ENCODE measurements at places on chromosomes 1 and 21.

DNA sequence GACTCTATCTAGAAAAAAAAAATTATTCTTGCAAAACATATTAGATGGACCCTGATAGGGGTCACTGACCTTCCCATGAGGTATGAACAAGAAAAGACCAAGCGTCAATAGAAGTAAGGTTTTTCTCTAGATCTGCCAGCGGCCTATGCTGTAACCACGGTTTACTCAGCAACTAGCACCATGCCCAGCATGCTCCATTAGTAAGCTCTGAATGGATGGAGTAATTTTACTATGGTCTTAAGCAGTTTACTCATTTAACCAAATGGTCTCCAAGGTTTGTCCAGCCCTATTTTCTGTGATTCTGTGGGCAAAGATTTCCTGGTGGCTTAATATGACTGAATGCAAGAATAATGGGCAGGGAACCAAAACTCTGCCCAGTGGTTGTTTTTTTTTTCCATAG is 113.9 kb downstream of the ADSS2 start:
- DNase-seq, result no peak

DNA sequence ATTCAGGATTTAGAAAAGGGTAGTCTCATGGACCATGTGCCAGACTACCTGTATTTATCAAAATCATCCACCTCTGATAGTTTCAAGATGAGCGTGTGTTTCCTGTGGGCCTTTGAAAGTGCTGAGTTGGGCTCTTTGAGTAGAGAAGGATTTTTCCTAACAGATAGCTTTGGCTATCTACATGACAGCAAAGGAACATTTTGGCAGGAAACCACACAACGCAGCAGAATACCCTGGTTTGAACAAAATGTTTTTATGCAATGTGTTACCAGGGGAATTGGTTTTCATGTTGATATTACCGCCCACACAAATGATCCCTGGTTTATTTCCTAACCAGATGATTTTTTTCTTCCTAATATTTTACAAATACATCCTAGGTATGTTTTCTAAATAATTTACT is 431.4 kb downstream of the NEGR1 start:
- DNase-seq, result peak; percentile 59

- no peak for DNase-seq
Measured at GRCh38 chr1:76543495-76543894, 323.8 kb upstream of the ST6GALNAC5 start.

DNA sequence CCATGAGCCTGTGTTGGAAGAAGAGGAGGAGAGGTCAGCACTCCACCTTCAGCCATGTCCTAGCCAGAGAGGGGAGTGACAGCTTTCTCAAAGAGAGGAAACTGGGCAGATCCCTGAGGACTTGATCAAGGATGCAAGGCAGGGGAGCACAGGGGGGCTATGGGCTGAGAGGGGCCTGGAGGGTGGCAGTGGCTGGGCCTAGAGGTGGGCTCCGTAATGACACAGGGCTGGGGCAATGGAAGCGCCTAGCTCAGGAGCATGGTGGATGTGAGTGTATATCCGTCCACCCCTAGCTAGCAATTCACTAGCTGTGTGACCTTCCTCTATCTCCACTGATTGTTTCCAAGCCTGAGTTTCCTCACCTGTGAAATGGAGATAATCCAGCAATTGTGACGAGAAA is 32.6 kb downstream of the NEK2 start:
- no peak for DNase-seq

DNA sequence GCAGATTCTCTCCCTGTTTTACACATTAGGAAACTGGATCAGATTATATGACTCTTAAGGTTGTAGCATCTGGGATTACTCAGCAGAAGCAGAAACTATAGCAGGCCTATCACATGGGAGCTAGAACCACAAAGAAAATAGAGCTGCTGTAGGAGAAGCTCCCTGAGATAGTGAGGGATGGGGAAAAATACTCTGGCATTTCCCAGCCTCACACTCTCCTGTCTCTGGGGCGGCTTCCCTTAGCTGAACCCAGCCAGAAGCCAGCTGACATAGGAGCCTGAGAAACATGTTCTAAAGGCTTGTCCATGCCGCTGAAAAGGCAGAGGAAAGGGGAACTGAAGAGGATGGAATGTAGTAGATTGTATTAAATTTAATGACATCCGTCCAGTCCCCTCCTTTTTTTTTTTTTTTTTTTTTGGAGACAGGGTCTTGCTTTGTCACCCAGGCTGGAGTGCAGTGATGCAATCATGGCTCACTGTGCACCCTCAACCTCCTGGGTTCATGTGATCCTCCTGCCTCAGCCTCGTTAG is 76.8 kb upstream of the DNAJC6 start:
- DNase-seq, result peak; percentile 75

DNA sequence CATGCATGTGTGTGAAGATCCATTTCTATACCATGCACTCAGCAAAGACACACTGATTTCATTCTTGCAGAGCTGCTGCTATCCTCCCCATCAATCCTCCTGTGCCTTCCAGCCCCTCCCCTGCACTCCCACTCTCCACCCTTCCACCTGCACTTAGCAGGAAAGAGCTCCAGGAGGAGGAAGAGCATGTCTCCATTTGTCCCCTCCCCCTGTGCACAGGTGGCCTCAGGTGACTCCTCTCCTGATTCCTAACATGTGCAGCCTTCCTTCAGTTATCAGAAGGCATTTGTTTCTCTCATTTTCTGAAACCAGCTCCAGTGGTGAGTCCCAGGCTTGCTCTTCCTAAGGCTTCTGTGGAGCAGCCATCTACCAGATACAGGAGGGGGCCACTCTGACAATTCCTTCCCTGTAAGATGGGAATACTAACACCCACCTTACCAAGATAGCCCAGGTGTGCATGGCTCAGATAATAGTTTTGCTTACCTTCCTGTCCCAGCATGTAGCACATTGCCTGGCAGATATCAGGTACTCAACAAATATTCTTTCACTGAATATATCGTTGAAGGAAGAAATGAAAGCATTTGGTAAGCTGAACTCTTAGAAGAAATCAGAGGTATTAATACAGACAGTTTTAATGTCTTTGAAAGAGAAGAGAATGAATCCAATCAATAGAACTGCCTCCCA is 21.9 kb upstream of the FAM3B start:
- no peak for DNase-seq

DNA sequence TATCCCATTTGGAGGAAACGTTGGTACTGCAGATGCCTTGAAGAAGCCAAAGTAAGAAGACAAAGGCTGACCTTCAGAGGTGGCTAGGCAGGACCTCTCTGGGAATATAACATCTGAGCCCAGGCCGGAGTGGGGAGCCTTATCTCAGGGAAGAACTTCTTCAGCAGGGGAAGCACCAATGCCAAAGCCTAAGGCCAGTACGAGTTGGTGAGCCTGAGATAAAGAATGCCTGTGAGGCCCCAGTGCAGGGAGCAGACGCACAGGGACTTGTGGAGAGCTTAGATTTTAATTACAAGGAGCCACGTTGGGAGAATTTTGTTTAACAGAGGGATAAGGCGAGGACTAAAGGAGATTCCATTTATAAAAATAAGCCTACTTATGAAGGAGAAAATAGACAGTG is 468.8 kb upstream of the RUNX1 start:
- no peak for DNase-seq

GRCh38 chr1:48627486-48627885 is 149.2 kb downstream of the BEND5 start:
- DNase-seq, result no peak

- DNase-seq, result no peak
Measured at GRCh38 chr1:171345536-171345935, 31.6 kb downstream of the FMO4 start.

DNA sequence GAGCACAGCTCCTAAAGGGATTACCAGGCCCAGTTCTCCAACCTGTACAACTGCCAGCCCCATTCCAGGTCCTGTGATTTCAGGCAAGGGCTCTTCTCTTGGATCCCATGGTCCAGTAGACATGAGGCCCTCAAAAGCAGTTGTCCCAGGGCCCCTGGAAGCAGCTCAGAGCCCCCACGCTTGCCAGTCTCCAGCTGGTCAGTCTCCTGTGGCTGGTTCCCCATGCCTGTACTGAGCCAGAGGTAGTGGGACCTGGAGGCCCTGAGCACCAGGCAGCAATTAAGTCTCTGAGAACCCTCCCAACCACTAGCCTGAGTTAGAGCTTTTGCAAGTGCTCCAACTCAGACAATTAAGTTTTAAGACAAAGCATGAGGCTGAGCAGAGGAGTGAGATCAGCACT is 36.9 kb downstream of the CDC42BPA start:
- DNase-seq, result no peak

DNA sequence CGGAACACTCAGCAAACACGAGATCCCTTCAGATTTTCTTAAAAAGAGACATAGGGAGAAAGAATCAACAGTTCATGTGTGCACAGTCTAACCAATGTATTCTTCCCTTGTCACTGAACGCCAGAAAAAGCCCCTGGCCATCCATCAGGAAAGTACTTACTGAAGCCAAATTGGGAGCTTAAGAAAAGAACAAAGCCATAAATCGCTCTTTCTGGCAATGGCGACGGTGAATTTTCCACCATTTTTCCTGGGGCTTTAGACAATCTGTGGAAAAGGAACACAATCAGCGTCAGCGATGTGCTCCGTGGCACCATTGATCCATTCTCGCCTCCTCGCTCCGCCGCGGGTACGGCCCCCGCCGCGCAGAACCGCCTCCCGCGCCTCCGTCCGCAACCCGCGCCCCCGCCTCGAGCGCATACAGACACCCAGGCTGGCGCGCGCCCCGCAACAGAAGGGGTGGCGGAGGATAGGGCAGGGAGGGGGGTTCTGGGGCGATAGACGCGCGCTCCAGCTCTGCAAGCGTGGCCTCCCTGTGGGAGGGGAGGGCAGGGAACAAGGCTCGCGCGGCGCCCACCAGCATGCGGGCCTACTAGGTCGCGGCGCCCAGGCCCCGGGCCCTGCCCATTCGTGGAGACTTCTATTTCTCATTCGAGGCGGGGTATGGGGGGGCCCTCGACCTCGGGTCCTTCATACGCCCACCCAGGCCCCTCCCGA is 440 bp downstream of the PIGP start:
- DNase-seq, result no peak

DNA sequence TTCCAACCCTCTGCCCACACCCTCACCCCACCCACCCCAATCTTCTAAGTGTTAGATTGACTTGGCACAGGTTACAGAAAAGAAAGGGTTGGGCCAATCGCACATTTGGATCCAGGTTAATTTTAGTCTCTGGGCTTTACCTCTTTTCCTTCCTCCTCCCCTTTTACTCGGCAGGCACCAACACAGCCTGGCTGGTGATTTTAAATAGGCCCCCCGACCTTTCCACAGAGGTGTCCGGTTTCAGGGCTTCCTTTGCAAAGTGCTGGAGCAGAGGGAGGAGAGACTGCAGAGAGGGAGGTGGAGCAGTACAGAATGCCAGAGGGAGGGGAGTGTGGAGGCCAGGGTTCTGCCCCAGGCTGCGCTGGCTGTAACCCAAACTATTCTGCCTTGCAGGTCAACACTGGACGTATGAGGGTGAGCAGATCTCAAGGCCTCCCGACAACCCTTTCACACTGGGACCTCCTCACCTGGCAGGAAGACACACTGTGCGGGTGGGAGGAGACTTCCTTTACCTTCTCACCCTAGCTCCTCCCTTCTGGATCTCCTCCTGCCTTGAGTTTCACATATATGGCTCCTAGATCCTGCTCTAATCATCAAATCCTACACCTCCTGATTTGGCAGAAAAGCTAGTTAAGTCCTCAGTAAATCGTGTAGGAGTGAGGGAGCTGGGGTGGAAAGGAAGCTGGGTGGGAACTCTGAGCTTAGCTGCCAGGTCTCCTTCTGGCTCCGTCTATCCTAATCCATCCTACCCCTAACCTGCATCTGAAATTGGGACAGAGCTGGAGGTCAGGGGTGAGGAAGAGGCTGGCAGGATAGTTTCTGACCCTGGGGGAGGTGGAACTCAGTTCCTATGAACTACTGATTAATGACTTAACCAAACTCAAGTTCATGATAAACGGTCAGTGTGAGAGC is 2.4 kb downstream of the CA14 start:
- DNase-seq, result no peak

DNA sequence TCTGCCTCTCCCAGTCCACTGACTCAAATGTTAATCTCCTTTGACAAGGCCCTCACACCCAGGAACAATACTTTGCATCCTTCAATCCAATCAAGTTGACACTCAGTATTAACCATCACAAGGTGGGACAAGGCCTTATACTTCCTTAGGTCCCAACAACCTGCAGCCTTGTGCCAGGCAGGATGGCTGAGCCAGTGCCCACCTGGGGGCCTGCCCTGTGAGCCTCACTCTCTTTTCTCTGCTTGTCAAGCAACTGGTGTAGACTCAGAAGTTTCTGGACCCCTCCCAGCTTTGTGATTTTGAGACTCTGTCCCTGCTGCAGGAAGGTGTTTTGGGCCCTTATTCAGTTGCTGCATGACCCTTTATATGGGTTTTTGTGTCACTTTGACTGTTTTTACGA is 310.0 kb upstream of the C1orf174 start:
- DNase-seq, result no peak

DNA sequence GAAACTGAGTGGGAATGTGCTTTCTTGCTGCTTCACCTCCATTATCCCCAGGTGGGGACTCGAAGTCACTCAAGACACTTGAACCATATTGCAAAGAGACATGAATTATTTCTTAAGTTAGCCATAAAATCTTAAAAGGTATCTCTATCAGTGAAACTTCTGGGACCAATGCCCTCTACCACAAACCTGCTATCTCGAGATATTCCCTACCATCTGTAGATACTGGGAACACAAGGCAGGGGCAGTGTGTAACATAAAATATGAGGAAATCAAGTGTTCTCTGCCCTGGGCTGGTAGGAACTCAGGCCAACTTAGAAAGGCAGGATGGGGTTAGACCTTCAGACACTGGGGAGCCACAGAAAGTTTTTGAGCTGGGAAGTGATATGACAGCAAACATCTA is 1.3 kb upstream of the CD58 start:
- DNase-seq, result peak; percentile 42

- no peak for DNase-seq
Measured at GRCh38 chr1:78102916-78103315, 57.1 kb downstream of the GIPC2 start.

DNA sequence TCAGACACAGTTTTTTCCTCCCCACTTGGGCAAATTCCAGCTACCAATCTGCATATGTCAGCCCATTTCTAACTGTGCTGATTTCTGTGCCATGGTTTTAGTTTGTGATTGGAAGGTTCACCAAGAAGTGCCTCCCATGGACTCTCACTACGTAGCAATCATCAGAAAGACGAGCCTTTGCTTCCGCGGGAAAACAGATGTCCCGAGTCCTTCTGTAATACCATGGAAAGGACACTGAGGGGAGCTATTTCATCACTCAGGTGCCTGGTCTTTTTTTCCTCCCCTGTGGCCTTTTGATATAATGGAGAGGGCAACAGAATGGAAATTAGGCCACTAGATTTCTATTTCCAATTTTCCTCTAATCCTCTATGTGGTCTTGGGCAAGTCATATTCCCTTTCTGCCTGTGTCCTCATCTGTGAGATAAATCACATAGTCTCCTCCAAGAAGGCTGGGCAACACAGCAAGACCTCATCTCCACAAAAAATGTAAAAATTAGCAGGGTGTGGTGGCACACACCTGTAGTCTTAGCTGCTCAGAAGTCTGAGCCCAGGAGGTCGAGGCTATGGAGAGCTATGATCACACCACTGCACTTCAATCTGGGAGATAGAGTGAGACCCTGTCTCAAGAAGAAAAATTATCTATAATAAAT is 24.8 kb downstream of the LEMD1 start:
- DNase-seq, result peak; percentile 73

- no peak for DNase-seq
Measured at GRCh38 chr1:71656902-71657301, 576.1 kb upstream of the ZRANB2 start.

Measured in hematopoietic multipotent progenitor cell treated with erythropoietin and hydrocortisone succinate and interleukin-3 and kit ligand, for 4 days (in vitro differentiated cells).